ENCODE measurements at places on chromosomes 12 and 14.

GRCh38 chr14:96255501-96256366 lies at the start of gene BDKRB1:
BDKRB1 (plus strand) TSS chr14:96256210; CDS start chr14:96263683, 7,473 bp downstream.
- no peak for DNase-seq

DNA sequence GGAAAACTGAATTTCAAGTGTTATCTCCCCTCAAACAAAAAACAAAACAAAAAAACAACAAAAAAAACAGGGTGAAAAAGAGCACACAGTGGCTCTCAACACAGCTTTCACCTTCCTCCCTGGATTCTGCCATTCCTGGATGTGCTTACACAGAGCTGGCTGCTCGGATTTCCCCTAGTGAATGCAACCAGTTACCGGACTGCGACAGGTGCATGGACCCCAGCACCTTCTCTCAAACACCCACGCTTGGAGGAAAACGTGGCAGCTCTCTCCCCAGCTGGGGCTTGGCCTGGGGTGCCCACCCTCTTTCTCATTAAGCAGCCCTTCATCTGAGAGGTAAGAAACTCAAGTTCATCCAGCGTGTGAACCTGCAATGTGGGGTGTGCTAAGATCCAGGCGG lies 33.5 kb upstream of the DICER1 start:
- no peak for DNase-seq

GRCh38 chr12:131851741-131852550 lies 23.8 kb downstream of the MMP17 start:
- DNase-seq: no peak

GRCh38 chr12:96810477-96810876 lies 96.6 kb upstream of the NEDD1 start:
- no peak for DNase-seq

DNA sequence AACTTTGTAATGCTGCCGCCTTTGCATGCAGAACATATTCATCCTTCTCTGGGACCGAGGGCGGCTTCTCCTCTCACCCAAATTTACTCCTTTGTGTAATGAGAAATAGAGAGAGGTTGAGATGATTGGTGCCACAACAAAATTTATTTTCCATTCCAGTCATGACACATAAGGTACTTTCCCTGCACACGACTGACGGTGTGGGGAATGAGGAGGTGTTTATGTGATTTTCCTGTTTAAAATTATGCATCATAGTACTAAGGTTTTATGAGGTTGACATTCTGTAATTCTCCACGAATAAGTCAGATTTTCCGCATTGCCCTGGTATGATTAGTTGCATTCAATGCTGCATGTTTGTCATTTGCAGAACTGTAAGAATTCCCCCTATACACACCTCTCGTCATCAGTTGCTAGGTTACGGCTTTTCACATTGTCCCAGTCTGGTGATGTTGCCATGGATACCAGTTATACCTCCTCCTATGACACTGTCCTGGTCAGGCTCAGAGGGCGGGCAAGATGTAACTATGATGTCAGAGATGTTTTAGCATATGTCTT lies 23.1 kb downstream of the BICDL1 start:
- peak; percentile 53 for DNase-seq

DNA sequence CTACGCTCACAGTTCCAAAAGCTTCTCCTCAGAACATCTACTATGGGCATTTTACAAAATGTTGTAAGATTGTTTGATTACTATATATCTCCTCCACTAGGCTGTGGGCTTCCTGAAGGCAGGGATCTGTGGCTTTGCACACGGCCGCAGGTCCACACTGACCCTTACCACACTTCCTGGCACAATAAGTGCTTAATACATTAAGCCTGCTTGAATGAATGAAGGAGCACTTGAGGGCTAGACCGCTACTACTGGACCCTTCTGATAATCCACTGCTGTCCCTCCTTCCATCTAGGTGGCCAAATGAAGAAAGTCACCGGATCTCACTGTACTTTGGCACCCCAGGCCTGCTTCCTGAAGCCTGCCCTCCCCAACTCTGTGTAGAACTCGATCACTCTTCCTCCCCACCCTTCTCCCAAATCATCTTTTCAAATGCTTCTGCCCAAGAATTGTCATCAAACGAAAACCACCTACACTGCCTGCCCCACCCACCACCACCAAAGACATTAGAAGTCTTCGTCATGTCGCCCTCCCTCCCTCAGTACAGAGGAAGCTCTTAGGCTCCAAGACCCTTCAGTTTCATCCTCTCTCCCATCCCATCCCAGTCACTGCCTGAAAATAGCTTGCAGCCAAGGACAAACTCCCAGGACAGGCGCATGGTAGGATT lies 596 bp upstream of the ZBTB39 start:
- DNase-seq: no peak

GRCh38 chr12:113184900-113185179 lies 438 bp downstream of the DDX54 start:
- DNase-seq: peak; percentile 86

DNA sequence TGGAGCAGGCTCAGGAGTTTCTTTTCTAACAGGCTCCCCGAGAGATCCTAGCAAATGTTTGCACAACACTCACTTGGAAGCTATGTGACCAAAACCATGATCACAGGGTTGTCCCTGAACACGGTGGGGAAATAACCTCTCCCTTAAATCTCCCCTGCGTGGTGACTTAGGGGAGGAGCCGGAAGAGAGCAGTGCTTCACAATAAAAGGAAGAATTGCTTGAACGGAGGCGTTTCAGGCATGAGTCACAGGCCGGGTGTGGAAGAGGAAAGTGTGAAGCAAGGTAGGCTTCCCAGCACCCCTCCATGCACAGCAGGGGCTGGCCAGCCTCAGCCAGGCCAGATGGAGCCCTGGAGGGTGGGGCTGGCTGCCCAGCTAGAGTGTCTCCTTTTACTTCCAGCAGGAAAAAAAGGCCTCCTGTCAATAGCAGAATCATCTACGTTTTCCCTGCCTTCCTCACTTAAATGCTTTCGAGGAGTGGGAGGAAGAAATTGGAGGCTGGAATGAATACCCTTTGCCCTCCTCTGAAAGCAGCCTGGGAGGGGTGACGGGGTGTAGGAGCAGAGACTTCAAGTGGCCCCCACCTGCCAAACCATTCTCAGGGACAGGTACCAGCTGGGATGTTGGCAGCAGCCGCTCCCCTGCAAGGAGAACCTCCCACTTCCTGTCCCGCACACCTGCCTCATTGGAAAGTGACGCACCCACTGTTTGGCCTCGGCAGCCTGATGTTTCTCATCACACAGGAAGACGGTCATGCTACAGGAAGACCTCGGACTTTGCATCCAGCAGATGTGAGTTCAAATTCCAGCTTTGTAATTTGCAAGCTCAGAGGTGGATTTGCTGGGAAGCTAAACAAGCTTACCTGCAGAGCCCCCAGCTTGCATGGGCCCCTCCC lies 30.1 kb upstream of the PPP2R5C start:
- peak; percentile 28 for DNase-seq

DNA sequence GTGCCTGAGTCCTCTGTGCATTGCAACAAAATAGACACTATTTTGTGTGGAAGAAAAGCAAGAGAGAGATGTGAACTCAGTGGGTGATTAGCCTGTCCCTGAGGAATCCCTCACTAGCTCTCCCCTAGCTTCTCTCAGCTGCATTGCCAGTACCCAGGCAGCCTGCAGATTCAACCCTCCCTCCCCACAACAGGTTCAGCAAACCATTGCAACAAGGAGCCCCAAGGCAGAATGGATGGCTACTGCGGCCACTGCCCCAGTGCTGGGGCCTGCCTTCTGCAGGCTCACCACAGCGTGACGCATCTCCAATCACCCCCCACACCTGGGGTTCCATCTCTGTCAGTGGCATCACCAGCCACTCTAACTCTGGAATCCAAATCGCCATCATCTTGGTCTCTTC lies 2.3 kb downstream of the CRACR2A start:
- no peak for DNase-seq

DNA sequence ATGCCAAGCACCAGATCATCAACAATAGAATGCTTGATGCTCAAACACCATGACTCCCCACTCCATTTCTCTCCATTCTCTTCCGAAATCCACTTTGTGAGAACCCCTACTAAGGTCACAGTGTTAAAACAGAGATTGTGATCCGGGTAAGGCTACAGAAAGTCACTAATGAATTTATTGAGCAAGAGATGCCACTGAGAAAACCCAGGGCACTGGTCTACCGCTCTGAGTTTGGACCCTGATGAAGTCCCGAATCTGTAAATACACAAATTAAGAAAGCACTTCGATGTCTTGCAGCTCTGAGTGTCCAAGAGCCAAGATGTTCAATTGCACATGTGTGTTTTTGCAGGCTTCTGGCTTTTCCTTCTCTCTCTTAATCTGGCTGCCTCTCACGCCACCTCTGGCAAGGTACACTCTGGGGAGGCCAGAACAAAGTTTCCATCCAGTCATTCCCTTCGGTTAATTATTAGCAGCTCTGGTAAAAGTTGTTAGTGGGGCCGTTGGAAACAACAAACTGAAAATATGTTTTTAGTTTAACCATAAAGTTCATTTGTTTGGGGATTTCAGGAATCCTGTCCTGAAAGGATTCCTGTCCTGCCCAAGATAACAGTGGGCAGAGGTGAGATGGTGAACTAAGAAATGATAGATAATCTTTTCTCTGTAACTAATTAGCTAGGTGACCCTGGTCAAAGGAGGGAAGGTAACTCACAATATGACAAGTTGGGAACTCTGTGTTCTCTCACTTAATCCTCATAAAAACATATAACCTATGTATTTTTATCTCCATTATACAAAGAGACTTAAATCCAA lies 75.4 kb downstream of the BTG1 start:
- no peak for DNase-seq

DNA sequence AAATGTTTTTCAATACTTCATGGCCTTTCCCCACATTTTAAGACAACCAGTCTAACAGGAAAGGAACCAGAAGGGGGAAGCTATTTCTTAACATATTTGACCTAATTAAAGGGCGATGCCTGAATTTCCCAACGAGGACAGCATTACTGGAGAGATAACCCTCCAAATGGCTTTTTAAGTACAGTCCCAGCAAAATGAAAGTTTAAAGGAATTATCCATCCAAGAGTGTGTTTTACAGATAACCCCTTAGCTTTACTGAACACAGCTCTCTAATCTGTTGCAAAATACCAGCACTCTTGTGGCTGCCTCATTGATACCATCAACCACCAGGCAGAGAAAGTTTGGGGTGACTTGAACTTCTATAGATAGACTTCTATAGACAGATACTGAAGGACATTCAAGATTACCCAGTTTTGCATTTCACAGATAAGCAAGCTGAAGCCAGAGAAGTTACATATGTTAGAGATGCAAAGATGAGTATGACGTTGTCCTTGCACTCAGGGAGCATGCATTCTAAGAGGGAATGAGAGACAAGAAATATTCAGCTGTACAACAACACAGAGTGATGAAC lies 41.3 kb upstream of the DUSP6 start:
- no peak for DNase-seq

- DNase-seq: no peak
Measured at GRCh38 chr12:5588176-5588575, 156.3 kb downstream of the NTF3 start.

DNA sequence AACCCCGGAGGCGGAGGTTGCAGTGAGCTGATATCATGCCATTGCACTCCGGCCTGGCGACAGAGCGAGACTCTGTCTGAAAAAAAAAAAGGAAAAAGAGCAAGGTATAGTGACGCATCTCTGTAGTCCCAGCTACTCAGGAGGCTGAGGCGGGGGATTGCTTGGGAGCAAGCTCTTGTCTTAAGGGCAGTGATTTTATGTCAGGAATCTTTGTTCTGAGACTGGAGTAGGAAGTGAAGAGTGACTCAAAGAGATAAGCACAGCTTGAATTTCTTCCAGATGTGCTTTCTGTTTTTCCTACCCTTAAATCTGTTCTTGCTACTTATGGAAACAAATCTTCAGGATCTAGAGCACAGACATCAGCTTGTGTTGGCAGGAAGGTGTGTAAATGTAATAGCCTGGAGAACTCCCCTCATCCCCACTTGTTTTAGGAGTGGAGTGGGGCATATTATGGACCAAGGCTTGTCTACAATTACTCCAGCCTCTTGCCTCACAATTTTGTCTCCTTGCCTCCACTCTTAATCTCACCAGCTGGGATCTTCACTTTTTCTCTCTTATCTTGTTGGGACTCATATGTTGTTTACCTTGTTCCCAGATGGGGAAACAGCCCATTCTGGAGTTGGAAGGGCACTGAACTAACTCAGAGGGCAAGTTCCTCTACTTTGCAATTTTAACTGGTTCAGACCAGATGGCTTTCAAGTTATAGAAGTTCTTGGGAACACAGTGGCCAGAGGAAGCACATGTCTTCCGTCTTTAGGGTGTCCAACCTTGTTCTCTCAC lies 7.5 kb downstream of the TMED2 start:
- DNase-seq: no peak

GRCh38 chr12:90945070-90945649 lies 9.8 kb downstream of the CCER1 start:
- no peak for DNase-seq

DNA sequence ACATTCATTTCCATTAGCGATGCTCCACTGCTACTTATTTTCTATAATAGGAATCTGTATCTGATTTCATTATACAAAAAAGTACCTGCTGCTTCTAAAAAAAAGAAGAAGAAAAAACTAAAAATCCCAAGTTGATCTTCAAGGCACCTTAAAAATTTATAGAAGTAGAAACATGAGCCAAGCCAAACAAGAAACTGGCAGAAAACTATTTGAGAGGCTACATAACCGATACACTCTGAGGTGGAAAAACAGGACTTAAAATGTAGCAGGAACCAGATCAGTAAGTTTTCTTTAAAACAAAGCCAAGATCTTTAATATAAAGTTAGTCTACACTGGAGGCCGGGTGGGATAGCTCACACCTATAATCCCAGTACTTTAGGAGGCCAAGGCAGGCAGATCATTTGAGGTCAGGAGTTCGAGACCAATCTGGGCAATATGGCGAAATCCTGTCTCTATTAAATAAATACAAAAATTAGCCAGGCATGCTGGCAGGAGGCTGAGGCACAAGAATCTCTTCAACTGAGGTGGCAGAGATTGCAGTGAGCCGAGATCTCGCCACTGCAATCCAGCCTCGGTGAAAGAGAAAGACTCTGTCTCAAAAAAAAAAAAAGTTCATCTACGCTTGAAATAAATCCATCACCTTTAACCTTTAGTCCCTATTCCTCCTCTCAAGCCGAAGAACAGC lies 278.6 kb downstream of the MED13L start:
- DNase-seq: no peak

- DNase-seq: no peak
Measured at GRCh38 chr12:53212931-53213330, 5.9 kb upstream of the ITGB7 start.

DNA sequence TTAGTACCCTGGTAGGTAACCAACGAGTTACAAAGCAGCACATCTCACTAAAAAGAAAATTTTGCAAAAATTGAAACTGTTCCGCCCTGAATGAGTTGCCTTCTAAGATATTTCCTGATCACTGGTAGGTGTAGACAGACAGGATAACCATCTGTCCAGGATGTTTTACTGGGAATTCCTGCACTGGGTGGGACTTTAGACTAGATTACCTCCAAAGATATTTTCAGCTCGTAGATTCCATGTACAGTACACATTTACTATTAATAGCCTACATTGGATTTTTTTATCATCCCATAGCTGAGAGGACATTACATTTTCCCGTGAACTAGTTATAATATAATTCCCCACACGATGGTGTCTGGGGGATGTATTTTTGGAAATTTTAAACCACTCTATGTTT lies 139.6 kb downstream of the DYRK2 start:
- DNase-seq: no peak

DNA sequence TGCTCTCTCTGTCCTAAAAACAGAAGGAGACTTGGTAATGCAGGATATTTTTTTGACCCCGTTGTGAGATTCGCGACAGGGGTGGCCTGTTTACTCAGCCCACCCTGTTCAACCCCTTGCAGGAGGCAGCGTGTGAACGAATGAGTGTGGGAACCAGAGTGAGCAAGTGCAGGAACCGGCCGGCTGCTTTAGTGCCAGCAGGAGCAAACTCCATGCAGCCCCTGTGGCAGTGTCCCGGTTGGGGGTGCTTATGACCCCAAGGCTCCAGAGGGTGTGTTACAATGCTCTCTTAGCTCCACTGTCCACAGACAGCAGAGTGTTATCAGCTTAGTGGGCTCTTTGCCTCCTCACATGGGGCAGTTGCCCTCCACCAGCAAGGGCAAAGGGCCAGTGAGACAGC lies 225.2 kb downstream of the ETNK1 start:
- no peak for DNase-seq

Measured in GM19239 (cell line).